ENCODE measurements at places on chromosomes 5 and 9.

GRCh38 chr5:32476891-32477290 lies 32.4 kb upstream of the ZFR start:
- no peak for DNase-seq

- no peak for DNase-seq
Observed at GRCh38 chr9:105881021-105881420, 186.7 kb downstream of the TMEM38B start.

DNA sequence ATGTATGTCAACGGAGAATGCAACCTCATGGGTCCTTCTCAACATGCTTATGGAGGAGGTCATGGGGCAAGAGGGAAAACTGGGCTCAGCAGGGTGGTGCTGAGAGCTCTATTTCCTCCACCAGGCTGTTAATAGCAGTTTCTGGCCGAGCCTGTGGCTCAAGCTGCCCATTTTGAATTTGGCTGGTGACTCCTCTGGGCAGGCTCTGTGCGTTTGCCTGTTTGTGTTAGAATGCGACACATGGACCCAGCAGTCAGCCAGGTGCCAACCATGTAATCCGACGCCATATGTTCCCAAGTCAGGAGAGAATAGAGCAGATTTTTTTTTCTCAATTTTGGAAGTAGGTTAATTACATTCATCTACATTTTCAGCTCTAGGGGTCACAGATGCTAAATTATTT lies 387.7 kb upstream of the CLINT1 start:
- no peak for DNase-seq

DNA sequence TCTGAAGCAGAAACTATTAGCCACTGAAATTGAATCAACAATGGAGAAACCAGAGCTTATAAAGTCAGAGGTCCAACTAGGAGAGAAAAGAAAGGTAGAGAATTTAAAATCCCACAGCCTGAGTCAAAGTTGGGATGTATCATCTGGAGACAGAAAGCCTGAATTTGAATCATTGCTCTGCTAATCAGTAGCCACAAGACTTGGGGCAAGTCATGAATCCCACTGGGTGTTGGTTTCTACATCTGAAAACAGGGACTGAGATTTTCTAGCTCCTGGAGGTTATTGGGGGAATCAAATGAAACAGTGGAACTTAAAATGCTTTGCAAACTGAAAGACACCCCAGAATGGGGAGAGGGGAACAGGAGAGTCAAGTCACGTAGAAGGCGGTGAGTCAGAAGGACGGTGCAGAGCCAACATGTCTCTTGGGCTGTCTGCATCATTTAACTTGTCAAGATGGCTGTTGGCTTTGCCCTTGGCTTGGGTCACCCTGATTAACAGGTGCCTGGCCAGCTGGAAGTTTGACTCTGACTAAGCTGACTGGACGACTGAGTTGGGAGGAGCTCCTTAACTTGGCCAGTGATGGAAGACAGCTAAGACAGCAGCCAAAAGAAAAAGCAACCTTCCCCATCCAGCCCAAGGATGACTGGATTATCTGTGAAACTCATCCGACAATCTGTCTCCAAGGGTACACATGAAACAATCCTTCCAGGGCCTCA lies 60.6 kb upstream of the ADRA1B start:
- DNase-seq: no peak

- DNase-seq: peak; percentile 5
Observed at GRCh38 chr5:133534566-133534965, 77.8 kb downstream of the FSTL4 start.

GRCh38 chr9:127506117-127506813 lies 55.0 kb downstream of the LRSAM1 start:
- DNase-seq: no peak

GRCh38 chr5:106610041-106610440 lies 1060.7 kb downstream of the EFNA5 start:
- no peak for DNase-seq

DNA sequence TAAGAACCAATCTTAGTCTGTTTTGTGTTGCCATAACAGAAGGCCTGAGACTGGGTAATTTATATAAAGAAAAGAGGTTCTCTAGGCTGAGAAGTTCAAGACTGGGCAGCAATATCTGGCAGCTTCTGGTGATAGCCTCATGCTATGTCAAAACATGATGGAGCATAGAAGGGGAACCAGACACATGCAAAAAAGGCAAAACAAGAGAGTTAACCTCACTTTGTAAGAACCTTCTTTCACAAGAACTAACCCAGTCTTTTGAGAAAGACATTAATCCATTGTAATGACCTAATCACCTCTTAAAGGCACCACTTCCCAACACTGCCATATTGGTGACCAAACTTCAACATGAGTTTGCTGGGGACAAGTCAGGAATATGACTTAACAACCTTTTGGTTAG lies 37.3 kb downstream of the FSD1L start:
- DNase-seq: no peak

DNA sequence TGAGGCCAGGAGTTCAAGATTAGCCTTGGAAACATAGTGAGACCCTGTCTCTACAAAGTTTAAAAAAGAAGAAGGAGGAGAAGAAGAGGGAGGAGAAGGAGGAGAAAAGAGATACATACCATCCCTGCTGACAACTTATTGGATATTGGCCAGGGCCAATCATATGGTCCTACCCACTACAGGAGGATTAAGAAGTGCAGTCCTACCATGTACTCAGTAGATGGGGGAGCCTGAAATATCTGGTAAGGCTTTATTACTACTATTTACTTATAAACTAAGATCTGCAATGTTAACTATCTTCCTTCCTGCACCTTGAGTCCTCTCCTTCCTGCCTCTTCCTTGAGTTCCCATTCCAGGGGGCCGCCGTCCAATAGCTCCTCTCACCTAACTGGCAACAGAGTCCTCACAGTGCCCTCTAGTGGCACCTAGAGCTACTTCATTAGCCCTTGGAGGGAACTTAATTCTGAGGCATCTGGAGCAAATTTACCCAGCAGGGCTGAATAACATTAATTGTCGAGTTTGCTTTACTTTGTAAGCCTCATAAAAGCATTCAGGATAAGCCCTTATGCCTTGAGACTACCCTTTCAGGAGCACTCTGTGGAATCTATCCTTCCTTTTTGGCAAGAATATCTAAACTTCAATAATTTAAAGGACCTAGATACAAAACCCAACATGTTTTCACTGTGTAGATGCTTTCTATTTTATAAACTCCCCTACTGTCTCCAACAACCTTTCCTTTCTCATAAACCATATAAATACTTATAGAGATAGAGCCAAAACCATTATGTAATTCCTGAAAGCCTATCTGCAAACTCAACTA lies 39.1 kb upstream of the RANBP6 start:
- DNase-seq: peak; percentile 68

DNA sequence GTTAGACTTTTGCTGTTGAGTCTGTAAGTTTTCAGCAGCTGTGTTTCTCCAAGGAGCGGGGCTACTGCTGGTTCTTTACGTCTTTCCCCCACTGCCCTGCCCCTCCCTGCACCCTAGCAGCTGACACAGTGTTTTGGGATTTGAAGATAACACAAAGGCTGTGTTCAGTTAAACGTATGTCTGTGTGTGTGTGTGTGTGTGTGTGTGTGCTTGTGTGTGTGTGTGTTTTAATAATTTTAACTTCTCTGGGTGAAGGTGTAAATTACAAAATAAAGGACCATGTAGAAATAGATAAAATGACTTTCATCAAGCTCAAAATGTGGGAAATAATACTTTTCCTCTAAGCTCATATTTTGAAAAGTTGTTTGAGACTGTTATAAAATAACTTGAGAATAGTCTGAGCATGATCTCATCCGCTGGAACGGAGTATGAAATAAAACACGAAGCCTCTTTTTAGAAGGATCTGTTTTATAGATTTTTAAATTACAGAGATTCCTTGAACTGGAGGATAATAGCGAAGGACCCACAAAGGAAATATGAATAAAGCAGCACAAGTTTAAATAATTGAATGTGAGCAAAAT lies 10.9 kb downstream of the ABL1 start:
- DNase-seq: no peak

DNA sequence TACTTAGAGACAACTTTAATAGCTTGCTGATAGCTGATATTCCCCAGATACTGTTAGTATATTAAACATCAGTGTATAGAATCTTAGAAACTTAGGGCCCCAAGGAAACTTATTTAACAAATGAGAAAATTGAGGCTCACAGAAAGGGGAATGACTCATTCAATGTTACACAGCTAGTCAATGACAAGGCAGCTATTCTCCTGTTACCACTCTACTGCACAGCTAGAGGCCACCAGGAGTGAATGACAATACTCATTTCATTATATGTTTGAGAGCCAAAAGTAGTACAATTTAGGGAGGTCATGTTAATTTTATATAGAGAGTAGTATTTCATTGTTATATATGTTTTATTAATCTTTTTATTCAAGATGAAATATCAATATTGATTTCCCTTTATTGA lies 33.2 kb upstream of the PCDHB1 start:
- DNase-seq: no peak

- no peak for DNase-seq
Observed at GRCh38 chr5:154713615-154714125, 41.5 kb upstream of the LARP1 start.

DNA sequence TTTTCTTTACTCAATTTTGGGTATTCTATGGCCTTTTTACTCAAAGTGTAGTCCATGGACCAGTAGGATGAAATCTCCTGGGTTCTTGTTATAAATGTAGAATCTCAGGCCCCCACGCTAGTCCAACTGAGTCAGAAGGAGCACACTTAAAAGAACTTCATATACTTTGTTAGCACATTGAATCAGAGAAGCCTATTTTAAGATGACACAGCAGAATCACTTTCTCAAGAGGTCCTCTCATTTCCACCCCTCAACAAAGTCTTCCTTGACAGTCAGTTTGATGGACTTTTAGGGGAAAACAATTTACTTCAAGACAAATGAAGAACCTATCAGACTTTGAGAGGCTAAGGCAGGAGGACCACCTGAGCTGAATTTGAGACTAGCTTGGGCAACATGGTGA lies 37.7 kb upstream of the FGF10 start:
- no peak for DNase-seq

GRCh38 chr5:133370904-133371303 lies 241.4 kb downstream of the FSTL4 start:
- no peak for DNase-seq

DNA sequence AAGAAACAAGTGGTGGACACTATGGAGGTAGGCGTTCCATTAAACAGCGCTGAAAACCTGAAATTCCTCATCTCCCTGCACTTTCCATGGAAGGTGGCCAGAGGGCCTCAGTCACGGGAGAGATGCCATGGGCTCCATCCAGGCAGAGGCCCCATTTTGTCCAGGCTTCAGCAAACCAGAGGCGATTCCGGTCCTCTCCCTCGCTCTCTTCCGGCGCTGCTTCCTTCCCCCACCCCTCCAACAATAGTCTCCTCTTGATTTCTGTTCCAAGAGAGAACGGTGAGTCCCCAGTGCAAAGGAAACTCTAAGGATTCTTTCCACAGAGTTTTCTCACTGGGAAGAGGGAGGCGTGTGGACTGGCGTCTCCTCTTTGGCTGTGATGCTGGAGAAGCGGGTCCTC lies 7.5 kb downstream of the ZNF366 start:
- DNase-seq: no peak

- no peak for DNase-seq
Observed at GRCh38 chr9:132832171-132832881, 45.8 kb downstream of the AK8 start.

- no peak for DNase-seq
Observed at GRCh38 chr9:123998970-123999621, 12.5 kb upstream of the LHX2 start.

DNA sequence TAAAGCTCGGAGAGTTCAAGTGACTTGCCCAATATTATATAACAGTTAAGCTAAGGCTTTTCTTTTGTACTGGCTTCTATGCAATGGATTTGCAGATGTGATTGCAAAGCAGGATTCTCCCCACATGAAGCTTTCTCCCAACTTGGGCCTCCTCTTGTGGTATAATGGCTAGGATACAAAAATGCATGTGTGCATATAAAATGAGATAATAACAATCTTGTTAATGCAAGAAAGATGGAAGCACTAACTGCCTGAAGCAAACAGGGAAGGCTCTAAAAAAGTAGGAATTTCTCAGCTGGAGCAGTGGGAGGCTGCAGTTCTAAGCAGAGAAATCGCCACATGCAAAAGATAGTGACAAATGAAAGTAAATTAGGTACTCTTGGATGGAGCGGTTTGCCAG lies 444.2 kb upstream of the RIOK2 start:
- DNase-seq: no peak

DNA sequence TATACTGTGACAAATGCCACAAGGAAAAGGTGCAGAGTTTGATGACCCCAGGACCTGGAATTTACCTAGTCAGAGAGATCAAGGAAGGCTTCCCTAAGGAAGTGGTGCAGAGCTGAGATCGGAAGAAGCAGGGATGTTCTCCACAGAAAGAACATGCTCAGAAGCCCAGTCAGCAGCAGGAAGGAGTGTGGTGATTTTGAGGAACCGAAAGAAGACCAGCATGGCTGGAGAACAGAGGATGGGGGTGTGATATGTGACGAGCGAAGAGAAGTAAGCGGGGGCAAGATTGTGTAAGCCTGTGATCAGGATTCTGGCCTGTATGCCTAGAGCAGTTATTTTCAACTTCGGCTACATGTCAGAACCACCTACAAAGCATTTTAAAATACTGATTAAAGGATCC lies 18.7 kb upstream of the PIK3R1 start:
- DNase-seq: no peak

- DNase-seq: no peak
Observed at GRCh38 chr5:38622723-38623129, 66.3 kb upstream of the LIFR start.

DNA sequence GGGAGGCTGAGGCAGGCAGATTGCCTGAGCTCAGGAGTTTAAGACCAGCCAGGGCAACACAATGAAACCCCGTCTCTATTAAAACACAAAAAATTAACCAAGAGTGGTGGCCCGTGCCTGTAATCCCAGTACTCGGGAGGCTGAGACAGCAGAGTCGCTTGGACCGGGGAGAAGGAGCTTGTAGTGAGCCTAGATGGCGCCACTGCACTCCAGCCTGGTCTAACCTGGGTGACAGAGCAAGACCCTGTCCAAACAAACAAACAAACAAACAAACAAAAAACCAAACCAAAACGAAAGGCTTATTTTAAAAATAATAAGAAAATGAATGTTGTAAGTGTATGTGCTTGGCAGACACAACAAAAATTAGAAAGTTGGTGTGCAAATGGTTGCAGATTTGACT lies 536.3 kb upstream of the PTPRD start:
- no peak for DNase-seq

DNA sequence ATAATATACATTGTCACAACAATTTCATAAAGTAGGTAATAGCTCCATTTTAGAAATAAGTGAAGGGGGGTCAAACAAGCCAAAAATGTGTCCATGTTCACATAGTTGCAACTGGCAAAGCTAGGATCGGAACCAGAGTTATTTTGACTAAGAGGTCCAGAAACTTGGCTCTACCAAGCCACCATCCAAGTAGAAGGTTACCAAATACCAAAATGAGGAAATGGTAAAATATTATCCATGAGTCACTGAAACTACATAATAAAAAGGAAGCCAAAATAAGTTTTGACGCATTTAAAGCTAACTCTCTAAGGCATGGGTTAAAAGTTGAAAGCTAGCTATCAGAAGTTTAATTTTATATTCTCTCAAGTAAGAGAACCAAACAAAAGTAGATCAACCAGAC lies 886.9 kb upstream of the DMAC1 start:
- no peak for DNase-seq

- no peak for DNase-seq
Observed at GRCh38 chr9:24382566-24382965, 163.1 kb downstream of the IZUMO3 start.

GRCh38 chr5:53416144-53416738 lies 64.2 kb upstream of the FST start:
- DNase-seq: no peak

GRCh38 chr5:132377738-132378137 lies 8.2 kb downstream of the SLC22A5 start:
- no peak for DNase-seq

GRCh38 chr5:151270599-151270998 lies 17.6 kb downstream of the GM2A start:
- no peak for DNase-seq

- peak; percentile 75 for DNase-seq
Observed at GRCh38 chr9:128072144-128073021, 4.4 kb downstream of the SLC25A25 start.
